Activated naive CD4-positive, alpha-beta T cell (primary cell): ENCODE measurements at places on chromosomes 11 and 22.

DNA sequence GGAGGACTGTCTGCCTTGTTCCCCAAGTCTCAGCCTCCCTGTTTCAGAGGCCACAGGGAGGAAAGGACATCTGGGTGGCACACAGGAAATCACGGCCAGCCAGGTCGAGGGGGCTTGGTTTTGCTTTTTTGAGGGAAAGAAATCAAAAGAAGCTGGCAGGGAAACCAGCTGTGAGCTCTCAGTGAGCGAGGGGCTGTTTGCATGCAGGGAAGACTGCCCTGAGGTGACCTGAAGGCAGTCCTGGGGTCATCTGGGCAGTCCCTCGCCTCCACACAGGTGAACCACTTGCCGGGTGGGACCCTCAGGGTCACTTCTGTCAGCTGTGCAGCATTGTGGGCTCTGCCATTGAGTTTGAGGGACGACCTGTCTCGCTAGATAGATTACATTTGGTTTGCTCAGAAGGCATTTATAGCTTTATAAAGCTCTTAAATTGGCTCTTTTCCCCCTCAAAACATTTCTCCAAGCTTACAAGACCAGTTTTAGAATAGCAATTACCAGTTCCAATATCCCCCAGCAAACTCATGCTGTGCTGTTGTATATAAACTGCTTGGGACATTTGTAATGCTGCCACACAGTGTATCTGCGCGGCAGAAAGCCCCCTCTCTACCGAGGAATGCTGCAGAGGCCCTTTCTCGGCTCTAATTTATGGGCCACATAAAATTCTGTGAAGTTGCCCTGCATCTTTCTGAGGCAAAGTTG, 28.3 kb downstream of the PKNOX2 start:
- no peak for DNase-seq

DNA sequence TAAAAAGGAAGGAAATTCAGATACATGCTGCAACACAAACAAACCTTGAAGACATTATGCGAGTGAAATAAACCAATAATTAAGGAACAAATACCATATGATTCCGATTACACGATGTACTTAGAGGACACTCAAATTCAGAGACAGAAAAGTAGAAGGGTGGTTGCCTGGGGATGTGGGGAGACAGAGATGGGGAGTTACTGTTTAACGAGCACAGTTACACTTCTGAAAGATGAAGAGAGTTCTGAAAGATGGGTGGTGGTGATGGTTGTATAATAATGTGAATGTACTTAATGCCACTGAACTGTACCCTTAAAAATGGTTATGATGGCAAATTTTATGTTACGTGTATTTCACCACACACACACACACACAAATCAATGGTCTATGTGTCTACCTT, 14.7 kb downstream of the ZBTB44 start:
- no peak for DNase-seq

DNA sequence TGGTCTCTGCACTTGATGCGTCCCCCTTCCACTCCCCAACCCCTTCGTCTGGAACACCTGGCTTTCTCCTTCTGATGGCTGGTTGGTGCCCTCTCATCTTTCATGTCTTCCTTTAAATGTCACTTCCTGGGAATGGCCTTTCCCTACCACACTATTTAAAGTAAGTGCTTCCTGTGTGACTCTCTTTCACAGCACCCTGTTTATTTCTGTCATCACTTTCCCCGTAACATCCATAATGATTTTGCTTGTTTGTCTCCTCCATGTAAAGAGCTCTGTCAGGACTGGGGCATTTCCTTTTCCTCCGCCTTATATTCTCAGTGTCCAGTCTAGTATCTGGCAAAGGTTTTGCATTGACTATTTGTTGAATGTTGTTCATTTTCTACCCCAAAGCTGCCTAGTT, 143.0 kb downstream of the DBX1 start:
- no peak for DNase-seq

DNA sequence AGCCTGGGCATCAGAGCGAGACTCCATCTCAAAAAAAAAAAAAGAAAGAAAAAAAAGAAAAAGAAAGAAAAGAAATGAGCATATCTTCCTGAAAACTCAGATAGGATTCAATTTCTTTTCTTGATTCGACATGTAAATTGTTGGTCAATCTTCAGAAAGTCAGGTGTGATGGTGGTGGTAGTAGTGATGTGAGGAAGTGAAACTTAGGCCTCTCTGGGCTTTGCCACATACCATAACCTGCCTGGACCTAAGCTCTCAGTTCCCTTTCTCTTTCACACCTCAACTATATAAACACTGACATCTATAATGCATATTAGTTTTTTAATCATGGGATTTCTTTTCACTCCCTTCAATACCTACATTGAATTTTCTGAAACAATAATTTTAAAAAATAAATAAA, 98.0 kb upstream of the TBCEL start:
- DNase-seq, result no peak

GRCh38 chr11:63682066-63683021, 1.0 kb downstream of the RTN3 start:
- DNase-seq, result no peak

GRCh38 chr11:110317516-110317932, 21.1 kb upstream of the RDX start:
- DNase-seq, result no peak

DNA sequence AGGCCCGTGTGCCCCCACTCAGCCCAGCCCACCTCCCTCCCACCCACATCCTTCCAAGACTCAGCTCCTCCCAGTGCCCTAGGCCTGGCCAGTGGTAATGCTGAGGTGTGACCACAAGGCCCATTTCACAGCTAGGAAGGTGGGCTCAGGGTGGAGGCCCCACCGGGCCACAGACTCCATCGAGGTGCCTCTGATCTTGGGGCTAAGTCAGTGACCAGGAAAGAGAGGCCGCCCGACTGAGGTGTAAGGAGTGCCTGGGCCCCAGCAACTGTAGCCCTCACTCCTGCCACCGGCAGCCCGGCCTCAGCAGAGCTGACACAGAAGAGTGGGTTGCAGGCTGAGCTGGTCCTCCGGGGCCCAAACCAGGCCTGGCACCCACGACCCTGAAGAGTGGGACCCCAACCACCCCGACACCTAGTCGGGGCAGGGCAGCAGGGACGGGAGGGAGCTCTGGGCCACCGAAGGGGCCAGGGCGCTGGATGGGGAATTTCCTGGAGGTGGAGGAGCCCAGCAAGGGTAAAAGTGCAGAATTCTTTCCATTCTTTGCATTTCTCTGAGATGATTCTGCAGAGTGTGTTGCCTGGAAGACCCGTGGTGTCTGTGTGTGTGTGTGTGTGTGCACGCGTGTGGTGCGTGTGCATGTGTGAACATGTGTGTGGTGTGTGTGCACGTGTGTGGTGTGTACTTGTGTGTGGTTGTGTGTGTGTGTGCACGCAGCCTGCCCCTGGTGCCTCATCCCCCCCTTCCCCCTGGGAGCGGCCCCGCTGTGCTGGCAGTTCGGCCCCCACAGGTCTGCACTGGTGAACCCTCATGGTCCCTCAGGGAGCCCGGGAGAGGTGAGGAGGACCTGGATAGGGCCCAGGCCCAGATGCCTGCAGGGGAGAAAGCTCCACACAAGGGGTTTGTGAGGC, 8.3 kb upstream of the PIM3 start:
- DNase-seq, result no peak

DNA sequence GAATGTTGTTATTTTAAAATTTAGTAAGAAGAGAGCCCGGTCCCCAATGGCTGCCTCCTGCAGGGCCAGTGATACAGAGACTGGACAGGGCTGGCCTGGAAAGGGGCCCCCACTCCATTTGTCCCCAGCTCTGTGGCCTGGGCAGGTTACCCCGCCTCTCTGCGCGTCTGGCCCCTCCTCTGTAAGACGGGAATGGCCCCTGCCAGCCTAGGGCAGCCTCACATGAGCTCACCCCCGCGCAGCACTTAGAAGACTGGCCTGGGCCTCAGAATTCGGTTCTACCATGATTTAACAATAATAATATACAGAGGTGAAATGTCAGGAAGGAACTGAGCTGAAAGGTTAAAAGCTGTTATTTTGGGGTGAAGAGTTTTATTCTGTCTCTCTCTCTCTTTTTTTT, 1.3 kb downstream of the APOBEC3G start:
- no peak for DNase-seq

- no peak for DNase-seq
Measured at GRCh38 chr11:15735706-15736105, 620.6 kb downstream of the SOX6 start.

- DNase-seq, result no peak
Measured at GRCh38 chr22:42562279-42562678, 8.5 kb downstream of the SERHL2 start.

- no peak for DNase-seq
Measured at GRCh38 chr11:134847083-134847715, 435.2 kb upstream of the B3GAT1 start.

DNA sequence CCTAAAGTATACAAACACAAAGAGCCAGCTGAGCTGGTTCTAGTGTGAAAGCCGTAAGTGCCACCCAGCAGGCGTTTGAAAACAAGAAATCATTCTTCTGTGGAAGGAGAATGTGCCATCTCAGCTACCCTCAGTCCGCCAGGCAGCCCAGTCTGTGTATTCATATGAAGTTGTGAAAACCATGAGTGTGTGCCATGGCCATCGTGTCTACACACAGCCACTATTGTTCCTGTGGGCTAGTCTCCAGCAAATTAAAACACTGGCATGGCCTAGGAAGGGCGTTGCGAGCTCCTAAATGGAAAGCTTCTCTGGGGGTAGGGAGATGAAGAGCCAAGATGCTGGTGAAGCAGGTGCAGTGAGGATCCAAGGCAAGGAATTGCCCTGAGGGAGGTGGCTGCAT, 51.5 kb upstream of the HORMAD2 start:
- no peak for DNase-seq

- no peak for DNase-seq
Measured at GRCh38 chr11:125286486-125286885, 121.9 kb downstream of the PKNOX2 start.

GRCh38 chr11:73532310-73532709, 65.6 kb downstream of the FAM168A start:
- DNase-seq, result no peak

DNA sequence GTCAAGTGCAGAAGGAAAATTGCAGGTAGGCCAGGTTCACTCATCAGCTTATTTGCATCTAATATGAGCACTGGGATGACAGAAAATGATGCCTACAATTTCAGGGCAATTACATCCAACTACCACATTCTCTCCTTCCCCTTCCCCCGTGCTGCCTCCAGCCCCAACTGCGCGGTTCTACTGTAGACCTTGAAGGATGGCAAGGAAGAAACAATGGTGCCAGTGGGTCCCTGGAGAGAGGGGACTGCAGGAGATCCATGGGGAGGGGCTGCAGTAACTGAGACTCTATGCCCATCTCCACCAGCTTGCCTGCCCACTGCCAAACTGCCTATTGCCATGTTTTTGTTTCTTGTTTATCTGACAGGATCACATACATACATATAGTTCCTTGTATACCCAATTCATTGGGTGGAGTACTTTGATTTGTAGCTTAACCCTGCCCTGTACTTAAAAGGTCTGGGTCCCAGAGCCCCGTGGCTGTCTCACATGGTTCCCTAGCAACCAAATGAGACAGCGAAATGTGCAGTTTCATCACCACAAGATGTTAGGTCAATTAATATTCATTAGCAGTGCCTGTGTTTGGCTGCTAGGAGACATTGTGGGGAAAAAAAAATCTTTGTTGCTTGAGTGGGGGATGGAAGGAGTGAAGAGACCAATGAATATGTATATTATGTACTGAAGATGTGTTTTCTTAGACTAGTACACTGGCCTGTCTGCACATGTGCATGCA, 253.5 kb upstream of the PLET1 start:
- DNase-seq, result no peak

DNA sequence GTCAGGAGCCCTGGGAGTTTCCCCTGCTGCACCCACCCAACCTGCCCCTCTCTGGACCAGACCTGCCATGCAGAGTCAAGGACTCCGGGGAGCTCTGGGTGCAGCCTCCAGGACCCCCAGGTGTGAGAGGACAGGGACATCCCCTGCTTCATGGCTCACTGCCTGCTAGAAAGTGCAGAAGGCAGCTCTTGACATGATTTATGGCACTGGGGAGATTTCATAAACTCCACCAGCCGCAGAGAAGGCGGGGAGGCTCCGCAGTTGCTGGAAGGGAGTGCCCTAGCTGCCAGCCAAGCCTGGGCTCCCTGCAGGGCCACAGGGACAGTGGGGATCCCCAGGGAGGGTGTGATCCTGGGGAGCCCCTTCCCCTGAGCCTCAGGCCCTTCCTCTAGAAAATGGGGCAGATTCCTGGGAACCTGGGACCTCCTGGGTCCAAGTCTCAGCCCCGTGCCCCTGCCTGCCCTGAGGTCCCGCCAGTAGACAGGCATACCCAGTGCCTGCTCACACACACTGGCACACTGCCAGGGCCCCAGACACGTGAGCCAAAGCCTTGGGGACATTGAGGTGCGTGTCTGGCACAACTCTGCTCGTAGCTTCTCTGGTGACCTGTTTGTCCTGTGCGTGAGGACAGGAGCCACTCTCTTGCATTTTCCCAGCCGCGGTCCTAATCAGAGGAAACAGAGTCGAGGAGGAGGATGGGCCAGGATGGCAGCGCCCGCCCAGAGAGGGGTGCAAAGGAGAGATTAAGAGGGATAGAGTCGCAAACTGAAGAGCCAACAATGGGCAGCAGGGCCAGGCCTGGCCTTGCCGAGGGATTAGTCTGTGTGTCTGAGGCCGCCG, 13.8 kb downstream of the CABP7 start:
- DNase-seq, result no peak

DNA sequence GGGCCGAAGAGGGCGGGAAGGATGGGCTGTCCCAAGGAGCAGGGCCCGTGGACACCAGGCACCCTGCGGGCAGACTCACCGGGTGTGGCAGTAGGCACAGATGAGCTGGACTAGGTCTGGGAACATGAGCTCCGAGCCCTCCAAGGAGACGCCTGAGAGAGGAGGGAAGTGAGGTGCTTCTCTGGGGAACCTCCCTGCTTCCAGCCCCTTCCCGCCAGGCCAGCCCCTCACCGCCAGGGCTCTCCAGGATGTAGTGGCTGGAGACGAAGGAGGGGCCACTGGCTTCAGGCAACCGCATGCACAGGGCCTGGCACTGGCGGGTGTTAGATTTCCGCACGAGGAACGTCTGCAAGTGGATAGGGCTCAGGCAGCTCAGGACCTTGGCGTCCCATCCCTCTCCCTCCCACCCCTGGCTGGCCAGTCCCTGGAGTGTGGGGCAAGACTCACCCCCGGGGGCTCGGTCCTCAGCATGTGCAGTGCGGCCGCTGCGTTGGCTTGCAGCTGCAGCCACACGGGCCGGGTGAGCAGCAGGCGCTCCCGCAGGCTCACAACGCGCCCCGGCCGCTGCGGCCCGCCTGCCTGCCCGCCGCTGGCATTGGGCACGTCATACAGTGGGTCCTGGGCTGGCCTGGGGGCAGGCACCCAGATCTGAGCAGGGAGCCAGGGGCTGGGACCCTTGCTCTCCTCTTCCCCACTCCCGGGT, 552 bp downstream of the RIN1 start:
- no peak for DNase-seq

GRCh38 chr11:46112961-46113607, 8.2 kb downstream of the PHF21A start:
- no peak for DNase-seq

- no peak for DNase-seq
Measured at GRCh38 chr11:57801183-57801485, 39.5 kb downstream of the CTNND1 start.
